GM04504 (cell line): ENCODE measurements at places on chromosomes 13 and 19.

DNA sequence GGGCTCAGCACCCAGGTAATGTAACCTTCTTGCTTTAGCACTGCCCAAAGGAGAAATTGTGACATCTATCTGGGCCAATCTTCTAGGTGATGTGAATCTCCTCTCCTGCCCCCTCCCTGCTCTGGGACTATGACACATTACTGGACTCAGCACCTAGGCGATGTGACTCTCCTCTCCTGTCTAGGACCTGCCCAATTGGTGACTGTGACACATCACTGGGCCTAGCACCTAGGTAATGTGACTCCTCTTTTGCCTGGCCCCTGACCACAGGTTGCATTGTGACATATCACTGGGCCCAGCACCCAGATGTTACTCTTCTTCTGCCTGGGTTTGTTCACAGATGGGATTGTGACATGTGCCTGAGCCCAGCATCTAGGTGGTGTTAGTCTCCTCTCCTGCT is 45.0 kb downstream of the ZNF85 start:
- DNase-seq = no peak

DNA sequence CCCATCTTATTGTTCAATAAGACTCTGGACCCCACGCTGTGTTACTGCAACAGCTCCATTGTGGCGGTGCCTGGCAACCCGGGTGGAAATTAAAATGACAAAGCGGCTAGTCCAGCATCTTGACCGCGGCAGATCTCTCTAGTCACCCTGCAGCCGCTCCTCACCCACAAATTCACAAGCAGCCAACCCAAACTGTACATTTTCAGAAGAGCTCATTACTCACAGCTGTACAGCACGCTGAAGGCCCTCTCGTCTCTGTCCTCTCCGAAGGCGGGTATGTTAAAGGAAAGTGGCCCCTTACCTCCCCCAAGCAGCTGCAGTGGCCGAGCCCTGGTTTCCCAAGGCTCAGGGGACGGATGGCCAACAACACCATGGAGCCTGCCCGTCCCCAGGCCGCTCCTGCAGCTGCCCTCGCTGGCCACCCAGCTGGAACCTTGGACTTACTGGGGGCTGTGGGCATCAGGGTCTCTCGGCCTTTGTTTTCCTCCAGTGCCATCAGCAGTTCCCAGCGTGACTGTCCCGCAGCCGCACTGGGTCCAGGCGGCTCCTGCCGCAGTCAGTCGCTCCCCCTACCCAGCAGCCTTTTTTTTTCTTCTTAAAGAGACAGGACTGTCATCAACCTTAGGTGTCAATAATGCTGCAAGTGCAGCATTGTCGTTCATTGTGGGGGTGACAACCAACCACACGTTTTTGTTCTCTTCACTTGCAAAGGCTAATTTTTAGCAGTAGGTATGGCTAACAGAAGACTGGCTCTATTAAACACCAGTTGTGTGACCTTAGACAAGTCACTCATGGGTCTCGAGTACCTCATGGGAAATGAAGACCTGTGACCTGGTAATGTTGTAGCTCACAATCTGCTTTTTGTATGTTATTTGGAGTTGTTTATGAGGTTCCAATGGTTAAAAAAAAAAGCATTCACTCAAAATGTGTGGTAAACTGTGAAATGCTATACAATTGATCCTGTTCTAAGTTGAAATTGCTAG is at the start of gene SACS:
SACS (minus strand) TSS at position 532 of the 983 bp plus-strand sequence. CDS start 22,463 bp downstream, outside the sequence.
- no peak for DNase-seq

GRCh38 chr13:51737609-51738008 is 66.4 kb downstream of the DHRS12 start:
- DNase-seq = no peak

- no peak for DNase-seq
These were observed 7.0 kb upstream of the GP6 start for GRCh38 chr19:55044771-55045716.

DNA sequence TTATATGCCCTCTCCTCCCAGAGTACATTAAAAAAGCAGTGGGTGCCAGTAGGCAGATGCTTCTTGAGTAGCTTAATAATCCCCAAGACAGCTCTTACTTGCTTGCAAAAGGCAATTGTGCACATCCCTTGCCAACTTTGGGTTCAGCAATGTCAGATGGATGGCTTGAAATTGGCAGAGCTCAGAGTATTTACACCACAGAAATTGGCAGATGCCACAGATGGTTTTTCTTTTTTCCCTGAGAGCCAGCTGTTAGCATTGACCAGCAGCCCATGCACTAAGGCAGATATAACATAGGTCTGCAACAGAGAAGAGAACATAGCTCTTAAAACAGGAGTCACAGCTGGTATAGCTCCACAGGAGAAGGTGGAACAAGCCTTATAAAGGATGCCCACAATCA is 18.4 kb upstream of the RNASEH2B start:
- DNase-seq = no peak

DNA sequence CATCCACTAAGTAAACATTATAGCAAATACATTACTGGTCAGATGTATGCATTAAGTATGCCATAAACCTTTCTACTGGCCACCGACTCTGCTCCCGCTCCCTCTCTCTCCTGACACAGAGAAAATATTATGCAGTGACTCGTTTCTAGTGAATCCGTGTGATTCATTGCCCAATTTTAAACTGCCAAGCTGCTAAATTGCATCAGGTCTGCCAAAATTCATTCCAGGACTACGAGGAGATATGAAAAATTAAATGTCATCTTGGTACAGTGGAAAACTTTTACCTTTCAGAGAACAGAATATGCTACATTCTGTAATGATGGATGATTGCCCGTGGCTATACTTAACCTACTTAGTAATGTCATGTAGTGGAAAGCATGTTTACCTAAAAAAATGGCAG is 368.8 kb upstream of the TSHZ3 start:
- DNase-seq = no peak
